ENCODE measurements at places on chromosomes 5 and 9.

- no peak for DNase-seq
These were observed 3.6 kb downstream of the SLC12A7 start for GRCh38 chr5:1108023-1108864.

DNA sequence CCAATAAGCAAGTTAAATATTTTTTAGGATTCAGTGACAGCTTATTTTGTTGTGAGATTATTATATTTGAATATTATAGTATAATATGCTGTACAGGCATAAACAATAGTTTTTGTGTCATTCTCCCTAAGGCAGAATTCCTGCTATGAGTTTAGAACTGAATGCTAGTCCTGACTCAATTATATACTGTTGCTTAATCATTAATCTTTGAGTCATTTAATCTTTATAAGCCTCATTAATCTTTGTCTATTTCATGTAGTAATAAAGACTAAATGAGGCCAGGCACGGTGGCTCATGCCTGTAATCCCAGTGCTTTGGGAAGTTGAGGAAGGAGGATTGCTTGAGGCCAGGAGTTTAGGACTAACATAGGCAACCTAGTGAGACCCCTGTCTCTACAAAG is 3.6 kb upstream of the DCP2 start:
- no peak for DNase-seq

DNA sequence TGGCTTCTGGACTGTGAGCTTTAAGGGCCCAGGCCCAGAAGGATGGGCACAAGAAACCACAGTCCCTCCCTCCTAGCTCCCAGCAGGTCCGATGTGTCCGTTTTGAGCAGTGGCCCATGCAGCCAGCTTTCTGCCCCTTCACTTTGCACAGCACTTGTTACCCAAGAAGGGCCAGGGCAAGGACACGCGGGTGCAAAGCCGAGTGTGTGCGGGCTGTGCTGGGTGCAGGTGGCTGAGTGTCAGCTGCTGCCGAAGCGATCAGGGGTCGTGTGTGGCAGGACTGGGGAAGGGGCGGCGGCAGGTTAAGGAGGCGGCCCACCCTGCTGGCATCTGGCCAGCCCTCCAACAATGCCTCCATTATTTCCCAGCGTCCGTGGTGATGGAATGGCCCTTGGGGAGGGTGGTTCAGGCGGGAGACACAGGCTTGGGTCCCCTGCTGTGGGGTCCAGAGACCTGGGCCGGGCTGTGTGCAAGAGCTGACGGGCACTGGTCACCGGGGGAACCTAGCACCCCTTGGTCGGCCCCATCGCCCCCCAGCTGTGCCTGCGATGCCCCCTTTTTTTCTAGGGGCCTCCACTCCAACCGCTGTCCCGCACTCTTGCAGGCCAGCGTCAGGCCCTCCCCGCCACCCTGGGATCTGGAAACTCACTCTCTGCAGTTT is 653 bp downstream of the LHX3 start:
- no peak for DNase-seq

DNA sequence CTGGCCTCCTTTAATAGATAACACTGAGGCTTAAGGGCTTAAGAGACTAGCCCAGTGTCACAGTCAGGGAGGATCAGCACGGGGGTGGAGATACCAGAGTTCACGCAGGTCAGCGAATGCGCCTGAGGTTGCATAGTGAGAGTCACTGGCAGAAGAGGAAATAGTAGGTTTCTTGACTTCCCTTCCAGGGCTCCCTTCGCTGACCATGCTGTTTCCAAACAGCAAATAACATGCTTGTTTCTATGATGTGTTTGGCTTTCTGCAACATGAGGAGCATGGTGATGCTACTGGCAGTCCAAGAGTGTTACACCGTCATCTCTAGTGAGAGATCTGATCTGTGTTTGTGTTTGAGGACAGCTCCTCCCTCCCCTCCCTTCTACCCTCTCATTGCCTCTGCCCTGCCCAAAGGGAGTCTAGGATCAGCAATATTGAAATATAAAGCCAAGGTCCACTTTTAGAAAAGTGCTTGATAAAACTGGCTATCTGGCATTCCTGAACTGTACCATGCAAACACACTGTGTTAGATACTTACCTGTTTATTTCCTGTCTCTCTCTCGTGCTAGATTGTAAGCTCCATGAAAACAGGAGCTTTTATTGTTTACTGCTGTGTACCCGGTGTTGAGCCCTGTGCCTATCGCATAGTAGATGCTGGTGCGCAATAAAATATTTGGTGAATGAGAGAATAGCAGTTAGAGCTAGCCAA is 12.3 kb downstream of the TLE4 start:
- DNase-seq, result no peak

GRCh38 chr5:164921722-164922121 is 1416.3 kb downstream of the MAT2B start:
- DNase-seq, result no peak

DNA sequence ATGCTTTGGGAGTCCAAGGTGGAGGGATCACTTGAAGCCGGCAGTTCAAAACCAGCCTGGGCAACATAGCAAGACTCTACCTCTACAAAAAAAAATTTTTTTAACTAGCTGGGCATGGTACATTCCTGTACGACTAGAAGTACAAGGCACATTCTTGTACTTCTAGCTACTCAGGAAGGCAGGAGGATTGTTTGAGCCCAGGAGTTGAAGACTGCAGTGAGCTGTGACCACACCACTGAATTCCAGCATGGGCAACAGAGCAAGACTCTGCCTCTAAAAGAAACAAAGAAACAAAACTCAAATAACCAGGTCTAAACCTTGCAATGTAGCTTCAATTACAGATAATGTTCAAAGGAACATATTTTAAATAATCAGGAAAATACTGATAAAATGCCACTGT is 56.2 kb downstream of the SSBP2 start:
- no peak for DNase-seq

GRCh38 chr5:12019306-12019705 is 115.1 kb upstream of the CTNND2 start:
- DNase-seq, result no peak

DNA sequence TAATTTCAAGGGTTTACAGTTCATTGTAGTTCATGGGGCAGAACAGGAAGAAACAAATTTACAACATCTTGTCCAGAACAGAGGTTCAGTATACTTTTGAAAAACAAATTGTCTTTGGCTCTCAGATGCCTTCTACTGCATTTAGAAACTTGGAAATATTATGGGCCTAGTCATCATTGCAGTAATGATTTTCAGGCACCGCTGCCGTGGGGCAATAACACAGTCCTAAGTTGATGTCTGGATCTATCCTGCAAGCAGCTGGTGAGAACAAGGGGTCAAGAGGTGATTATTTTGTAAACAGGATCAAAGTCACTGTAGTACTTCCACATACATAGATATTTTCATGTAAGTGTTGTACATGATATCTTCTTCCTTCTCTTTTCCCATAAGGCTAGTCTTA is 82.5 kb upstream of the CAST start:
- DNase-seq, result no peak

DNA sequence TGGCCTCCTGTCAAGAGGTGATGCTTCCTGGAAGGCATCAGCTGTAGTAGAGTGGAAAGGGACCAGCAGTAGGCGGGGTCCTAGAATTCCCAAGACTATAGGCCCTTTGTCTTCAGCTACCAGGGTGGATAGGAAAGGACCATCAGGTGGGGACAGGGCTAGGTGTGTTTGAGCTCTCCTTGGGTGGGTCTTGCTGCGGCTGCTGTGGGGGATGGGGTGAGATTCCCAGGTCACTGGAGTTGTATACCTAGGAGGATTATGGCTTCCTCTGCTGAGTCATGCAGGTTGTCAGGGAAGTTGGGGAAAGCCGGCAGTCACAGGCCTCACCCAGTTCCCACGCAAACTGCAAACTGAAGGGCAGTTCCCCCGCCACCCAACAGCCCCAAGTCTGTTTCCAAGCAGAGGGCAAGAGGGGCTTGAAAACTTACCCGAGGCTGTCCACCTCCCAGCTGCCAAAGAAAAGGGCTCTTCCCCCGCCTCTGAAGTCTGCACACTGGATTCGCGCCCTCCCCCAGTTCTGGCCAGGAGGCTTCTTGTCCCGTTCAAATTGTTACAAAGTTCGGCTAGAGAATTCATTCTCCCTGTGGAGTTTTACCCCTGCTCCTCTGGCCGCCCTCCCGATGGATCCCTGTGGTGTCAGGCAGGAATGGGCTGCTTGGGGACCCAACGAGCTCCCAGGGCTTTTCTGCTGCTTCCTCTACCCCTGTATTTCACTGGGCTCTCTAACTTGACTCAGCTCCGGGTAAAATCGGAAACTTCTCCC is 23.0 kb upstream of the ECM2 start:
- DNase-seq, result no peak

DNA sequence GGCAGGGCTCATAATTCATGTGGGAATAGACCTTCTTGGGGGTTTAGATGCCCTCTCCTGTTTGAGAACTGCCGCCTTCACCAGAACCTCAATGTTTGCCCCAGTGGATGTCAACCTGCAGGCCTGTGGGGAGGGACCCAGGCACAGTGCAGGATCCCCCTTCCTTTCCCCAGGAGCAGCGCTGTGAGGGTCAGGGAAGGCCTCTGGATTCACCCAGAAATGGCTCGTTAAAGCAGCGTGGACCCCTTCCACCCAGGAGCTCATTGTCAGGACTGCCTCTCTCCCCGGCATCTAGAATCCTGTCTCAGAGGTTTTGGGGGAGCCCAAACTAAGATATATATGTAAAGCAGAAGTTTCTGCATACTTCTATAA is 188.3 kb downstream of the GADD45G start:
- no peak for DNase-seq

- no peak for DNase-seq
These were observed 1.5 kb downstream of the KIF12 start for GRCh38 chr9:114097613-114098020.

GRCh38 chr5:123706531-123706930 is 194.6 kb downstream of the CSNK1G3 start:
- DNase-seq, result no peak

GRCh38 chr5:55154873-55155272 is 5.1 kb upstream of the GPX8 start:
- no peak for DNase-seq

DNA sequence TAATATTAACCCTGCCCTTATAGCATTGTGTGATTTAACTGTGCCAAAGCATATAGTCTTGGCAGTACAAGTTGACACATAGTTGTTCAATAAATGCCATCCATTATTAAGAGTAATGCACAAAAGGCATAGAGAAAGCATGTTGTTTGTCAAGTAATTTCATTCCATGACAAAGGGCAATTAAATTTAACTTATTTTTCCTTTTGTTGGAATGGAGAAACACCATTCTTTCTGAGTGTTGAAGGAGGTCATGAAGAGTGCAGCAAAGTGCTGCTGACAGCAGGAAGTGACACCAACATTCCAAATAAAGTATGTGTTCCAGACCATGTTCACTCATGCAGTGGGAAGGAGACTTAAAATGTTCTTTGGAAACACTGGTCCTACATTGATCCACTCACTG is 29.1 kb downstream of the ANKDD1B start:
- no peak for DNase-seq

GRCh38 chr5:134873494-134873893 is 677 bp upstream of the TXNDC15 start:
- DNase-seq, result no peak

- DNase-seq, result no peak
These were observed 800 bp upstream of the KCNN2 start for GRCh38 chr5:114360816-114361723.

GRCh38 chr5:156913719-156914370 is 49.2 kb downstream of the TIMD4 start:
- DNase-seq, result peak; percentile 91

DNA sequence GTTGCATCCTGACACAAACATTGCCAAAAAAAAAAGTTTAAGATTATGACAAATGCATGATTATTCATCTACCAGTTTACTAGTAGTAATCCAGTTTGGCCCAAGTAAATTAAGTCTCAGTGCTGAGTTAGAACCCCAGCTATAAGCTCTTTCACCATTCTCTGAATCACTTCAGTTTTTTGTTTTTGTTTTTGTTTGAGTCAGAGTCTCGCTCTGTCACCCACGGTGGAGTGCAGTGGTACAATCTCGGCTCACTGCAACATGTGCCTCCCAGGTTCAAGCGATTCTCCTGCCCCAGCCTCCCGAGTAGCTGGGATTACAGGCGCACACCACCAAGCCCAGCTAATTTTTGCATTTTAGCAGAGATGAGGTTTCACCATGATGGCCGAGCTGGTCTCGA is 1.5 kb upstream of the PCYOX1L start:
- no peak for DNase-seq

- DNase-seq, result no peak
These were observed 191.7 kb downstream of the CDK5RAP2 start for GRCh38 chr9:120388003-120388855.

GRCh38 chr9:93193388-93194220 is 9.7 kb downstream of the WNK2 start:
- peak; percentile 76 for DNase-seq

GRCh38 chr5:114634967-114635901 is 273.4 kb downstream of the KCNN2 start:
- no peak for DNase-seq

DNA sequence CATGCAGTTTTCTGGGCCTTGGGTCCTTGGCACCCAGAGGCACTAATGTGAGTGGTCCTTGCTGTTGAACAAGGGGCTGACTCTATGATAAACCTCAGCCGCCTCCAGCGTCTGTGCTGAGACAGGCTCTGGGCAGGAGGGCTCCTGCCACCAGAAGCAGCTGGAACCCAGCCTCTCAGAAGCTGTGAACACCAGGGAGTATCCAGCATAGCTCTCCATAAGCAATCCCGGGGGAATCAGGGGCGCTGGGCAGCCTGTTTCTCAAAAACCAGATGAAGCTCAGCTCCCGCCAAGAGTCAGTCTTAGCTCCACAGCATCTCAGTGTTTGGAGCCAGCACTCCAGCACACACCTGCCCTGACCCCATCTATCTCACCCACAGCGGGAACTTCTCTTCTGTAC is 170.2 kb downstream of the HSPA4 start:
- DNase-seq, result no peak

- DNase-seq, result no peak
These were observed 9.2 kb downstream of the PCDH1 start for GRCh38 chr5:141869040-141869439.

DNA sequence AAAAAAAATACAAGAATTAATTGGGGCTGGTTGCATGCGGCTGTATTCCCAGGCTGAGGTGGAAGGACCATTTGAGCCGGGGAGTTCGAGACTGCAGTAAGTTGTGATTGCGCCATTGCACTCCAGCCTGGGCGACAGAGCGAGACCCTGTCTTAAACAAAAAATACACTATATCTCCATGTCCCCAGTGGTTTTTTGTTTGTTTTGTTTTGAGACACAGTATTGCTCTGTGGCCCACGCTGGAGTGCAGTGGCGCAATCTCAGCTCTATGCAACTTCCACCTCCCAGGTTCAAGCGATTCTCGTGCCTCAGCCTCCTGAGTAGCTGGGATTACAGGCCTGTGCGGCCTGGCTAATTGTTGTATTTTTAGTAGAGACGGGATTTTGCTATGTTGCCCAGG is 1.2 kb downstream of the COQ4 start:
- no peak for DNase-seq

- no peak for DNase-seq
These were observed 312.8 kb downstream of the FER start for GRCh38 chr5:109060378-109061025.

- DNase-seq, result no peak
These were observed 51.0 kb downstream of the PTPDC1 start for GRCh38 chr9:94135222-94135621.

DNA sequence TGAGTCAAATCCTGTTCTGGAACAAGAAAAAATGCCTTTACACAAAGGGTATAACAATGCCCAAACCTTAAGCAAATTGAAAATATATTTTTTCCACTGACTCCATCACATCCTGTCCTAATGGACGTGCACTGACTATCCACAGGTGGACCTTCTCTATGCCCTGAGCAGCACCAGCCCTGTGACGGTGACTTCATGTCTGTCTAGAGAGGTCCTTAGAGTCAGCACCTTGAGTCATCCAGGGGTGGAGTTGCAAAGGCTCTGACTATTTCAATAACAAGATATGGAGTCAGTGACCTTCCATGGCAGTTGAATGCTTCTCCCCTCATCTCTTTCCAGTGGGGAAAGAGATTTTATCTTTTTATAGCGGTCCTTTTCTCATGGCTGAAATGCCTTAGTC is 78.0 kb downstream of the YIPF5 start:
- no peak for DNase-seq

Measured in NCI-H2029 (cell line).